ENCODE measurements at places on chromosomes 6 and 20.

- DNase-seq = no peak
These were observed 223.2 kb upstream of the TSHZ2 start for GRCh38 chr20:52748990-52749389.

DNA sequence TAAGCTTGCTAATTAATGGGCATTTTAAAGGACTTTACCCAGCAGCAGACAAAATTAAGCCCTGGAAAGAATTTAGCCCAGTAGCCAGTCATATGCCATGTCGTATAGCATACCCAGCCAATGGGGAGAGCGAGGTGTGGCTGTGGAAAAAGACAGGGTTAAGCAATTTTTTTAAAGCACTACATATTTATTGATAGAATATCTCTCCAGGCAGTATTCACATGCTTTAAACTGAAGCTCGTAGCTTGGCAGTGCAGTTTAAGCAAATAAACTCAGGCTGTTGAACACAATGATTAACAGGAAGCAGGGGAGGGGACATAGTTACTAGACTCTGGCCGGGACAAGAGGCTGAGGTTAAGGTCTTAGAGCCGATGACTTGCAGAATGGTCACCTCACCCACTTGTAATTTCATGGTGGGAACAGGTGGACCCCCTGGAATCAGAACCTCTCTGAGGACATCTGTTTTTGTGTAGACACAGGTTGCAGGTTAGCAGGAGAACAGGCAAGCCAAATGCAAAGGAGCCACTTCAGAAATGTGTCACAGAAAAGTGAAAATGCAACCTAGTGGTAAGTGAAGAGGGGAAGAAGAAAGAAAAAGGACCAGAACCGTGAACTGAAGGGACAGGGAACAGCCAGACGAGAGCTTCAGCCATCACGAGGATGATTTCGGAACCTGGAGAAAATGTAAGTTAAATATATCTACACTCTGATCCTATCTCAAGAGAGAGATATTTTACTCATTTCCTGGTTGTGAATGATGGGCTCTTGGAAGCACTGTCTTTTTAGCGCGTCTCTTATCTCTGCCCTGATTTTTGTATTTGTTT is 7.2 kb downstream of the GCNT2 start:
- DNase-seq = no peak

- no peak for DNase-seq
These were observed 40.6 kb downstream of the DTD1 start for GRCh38 chr20:18628330-18628920.

DNA sequence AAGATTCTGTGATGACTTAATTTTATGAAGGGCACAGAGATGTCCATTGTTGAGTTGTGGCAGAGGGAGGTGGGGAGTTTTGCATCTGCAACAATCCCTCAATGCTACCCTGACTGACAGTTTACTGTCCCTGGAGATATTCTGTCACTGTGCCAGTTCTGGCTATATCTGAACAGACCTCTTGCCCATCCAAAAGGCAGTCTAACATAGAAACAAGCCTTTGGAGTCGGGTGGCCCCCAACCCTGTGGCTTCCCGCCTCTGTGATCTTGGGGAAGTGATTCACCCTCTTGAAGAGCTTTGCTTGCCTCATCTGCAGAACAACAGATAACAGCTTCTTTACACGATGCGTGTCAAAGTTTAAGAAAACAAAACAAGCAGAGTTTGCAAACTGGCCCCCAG is 3.8 kb upstream of the E2F1 start:
- DNase-seq = peak; percentile 50
